Osteoblast (primary cell): ENCODE measurements at places on chromosomes 3 and 15. TPM values are rescaled to one million over a fixed set of nuclear protein-coding genes. Genes with fewer than 3 reads are reported as not detected.

ZIC1 gene
- 2.1 and 3.6 TPM in 2 replicates for total RNA-seq

CFAP20DC gene
- total RNA-seq: 2.2 and 4.7 TPM in 2 replicates

COPS2 gene
- total RNA-seq: 101 and 104 TPM in 2 replicates

LEKR1 gene
- total RNA-seq: 0.36 and 1.5 TPM in 2 replicates

RSL24D1 gene
- total RNA-seq: 110 and 118 TPM in 2 replicates

ITIH1 gene
- not detected in 2 replicates for total RNA-seq

FILIP1L gene
- total RNA-seq: 5.8 and 5.9 TPM in 2 replicates

CLDN1 gene
- total RNA-seq: 0.29 and 1.1 TPM in 2 replicates

ZKSCAN7 gene
- 6.5 and 9.8 TPM in 2 replicates for total RNA-seq

TMC3 gene
- not detected in 2 replicates for total RNA-seq

C3orf85 gene
- total RNA-seq: not detected in 2 replicates

SLC12A6 gene
- 39.2 and 40.9 TPM in 2 replicates for total RNA-seq

TNFAIP8L3 gene
- 8.3 and 11.2 TPM in 2 replicates for total RNA-seq

PLSCR4 gene
- total RNA-seq: 54.6 and 77.8 TPM in 2 replicates

GPR62 gene
- total RNA-seq: under 0.01 TPM in 1 of 2 replicates, not detected in the other

PSTPIP1 gene
- total RNA-seq: not detected in 2 replicates

BLM gene
- total RNA-seq: 1.4 and 1.5 TPM in 2 replicates

DOCK3 gene
- total RNA-seq: 0.29 and 0.36 TPM in 2 replicates

NPAP1 gene
- not detected in 2 replicates for total RNA-seq

BFSP2 gene
- not detected in 2 replicates for total RNA-seq

SLC22A14 gene
- 0.29 and 0.36 TPM in 2 replicates for total RNA-seq

MUC4 gene
- total RNA-seq: not detected in 2 replicates

TM4SF1 gene
- 209 and 210 TPM in 2 replicates for total RNA-seq

CCR4 gene
- not detected in 2 replicates for total RNA-seq

TYRO3 gene
- total RNA-seq: 6.2 and 6.8 TPM in 2 replicates

HYAL1 gene
- total RNA-seq: under 0.01 and 0.59 TPM in 2 replicates

ZIC4 gene
- 0.29 and 0.72 TPM in 2 replicates for total RNA-seq

FGD5 gene
- under 0.01 TPM in 2 replicates for total RNA-seq

OR5H14 gene
- total RNA-seq: not detected in 2 replicates

IL12A gene
- 3.2 and 4.7 TPM in 2 replicates for total RNA-seq

GLDN gene
- total RNA-seq: 0.59 and 1.1 TPM in 2 replicates

PTPRG gene
- total RNA-seq: 148 TPM in 2 replicates

RSRC1 gene
- 69.8 and 73.1 TPM in 2 replicates for total RNA-seq

GP9 gene
- not detected in 2 replicates for total RNA-seq

PLA1A gene
- under 0.01 and 0.36 TPM in 2 replicates for total RNA-seq

ATP11B gene
- total RNA-seq: 71.3 and 76.0 TPM in 2 replicates

TRMT10C gene
- total RNA-seq: 25.0 and 25.6 TPM in 2 replicates

CHCHD6 gene
- total RNA-seq: 10.9 and 13.0 TPM in 2 replicates

GOLGA6L24 gene
- not detected in 2 replicates for total RNA-seq

PRR20G gene
- total RNA-seq: not detected in 2 replicates

SLC30A4 gene
- total RNA-seq: 17.4 and 19.5 TPM in 2 replicates

SENP8 gene
- total RNA-seq: 2.4 and 2.5 TPM in 2 replicates

P2RY14 gene
- total RNA-seq: not detected in 2 replicates

FAM240A gene
- total RNA-seq: under 0.01 and 0.36 TPM in 2 replicates
